Esophagus squamous epithelium (tissue), 5 donors: ENCODE measurements at places on chromosomes 3 and 15.

GRCh38 chr15:69497076-69497475 is 44.5 kb downstream of the RPLP1 start:
- DNase-seq, result no peak
- no peaks in the 10 kb centered on the region for H3K4me1 ChIP-seq
- no peak overlapping the region for H3K4me3 ChIP-seq
- H3K27me3 ChIP-seq, result peaks cover 40% of the 10 kb centered on the region

DNA sequence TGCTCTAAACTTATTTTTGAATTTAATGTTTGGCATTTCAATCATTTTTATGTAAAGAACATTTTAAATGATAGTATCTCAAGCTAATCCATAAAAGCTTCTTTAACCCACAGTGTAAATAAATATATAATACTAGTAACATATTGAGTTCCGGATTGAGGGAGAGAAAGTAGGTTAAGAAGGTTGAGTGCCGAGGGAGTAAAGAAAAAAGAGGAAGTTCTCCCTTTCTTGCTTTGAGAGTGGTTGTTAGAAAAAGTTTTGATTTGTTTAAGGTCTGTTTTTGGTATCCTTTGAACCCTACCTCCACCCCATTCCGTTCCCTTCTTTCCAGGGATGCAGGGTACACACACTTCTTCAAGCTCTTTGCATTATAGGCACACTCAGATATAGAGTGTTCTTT is 130.8 kb downstream of the VPS8 start:
- no peak overlapping the region for H3K4me3 ChIP-seq
- DNase-seq, result no peak
- no peaks in the 10 kb centered on the region for H3K27me3 ChIP-seq
- H3K27ac ChIP-seq, result no peak overlapping the region

- no peak for DNase-seq
- no peak overlapping the region for H3K4me3 ChIP-seq
- no peaks in the 10 kb centered on the region for H3K4me1 ChIP-seq
- H3K36me3 ChIP-seq, result no peaks in the 10 kb centered on the region
Measured at GRCh38 chr15:90750186-90750585, 33.0 kb downstream of the BLM start.

DNA sequence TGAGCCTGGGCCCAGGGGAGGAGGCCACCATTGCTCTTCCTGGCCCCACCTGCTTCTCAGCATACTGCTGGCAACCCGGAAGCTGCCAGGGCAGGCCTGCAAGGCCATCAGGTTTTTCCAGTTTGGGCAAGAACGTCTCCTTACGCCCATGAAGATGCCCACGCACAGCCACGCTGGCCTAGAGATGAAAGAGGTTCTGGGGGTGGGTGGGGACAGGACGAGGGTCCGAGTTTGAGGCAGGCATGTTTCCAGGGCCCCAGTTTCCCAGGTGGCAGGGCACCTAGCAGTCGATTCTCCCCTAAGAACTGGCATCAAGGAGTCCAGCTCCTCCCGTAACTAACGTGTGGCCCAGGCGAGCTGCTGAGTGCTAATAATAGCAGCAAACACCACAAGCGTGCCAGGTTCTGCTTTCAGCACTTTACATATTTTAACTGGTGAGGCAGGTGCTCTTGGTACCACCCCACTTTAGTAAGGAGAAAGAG is 45.8 kb downstream of the ZNF710 start:
- peak overlapping the region; percentile 91 for H3K27ac ChIP-seq
- peaks cover 22% of the 10 kb centered on the region for H3K4me1 ChIP-seq
- H3K27me3 ChIP-seq, result no peaks in the 10 kb centered on the region
- H3K36me3 ChIP-seq, result no peaks in the 10 kb centered on the region

GRCh38 chr3:20307383-20307782 is 121.4 kb upstream of the SGO1 start:
- DNase-seq, result no peak
- no peaks in the 10 kb centered on the region for H3K36me3 ChIP-seq
- no peak overlapping the region for H3K4me3 ChIP-seq
- H3K27ac ChIP-seq, result no peak overlapping the region

DNA sequence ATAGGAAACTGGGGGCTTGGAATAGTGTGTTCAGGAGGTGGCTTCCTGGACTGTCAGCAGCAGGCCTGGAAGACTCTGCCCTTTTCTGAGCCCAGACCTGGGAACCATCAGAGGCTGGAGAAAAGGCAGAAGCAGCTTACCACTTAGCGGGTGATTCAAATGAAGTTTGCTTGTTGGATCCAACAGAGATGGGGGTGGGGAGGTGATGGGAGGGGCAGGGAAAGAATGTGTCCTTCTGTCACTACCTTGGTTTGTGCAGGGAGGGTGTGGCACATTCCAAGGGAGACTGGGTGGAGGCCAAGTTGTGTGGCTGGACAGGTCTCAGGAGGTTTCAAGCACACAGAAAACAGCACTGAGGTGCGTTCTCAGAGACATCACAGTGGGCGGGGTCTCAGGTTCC is 58.8 kb downstream of the TRAK1 start:
- no peak for DNase-seq
- H3K36me3 ChIP-seq, result no peaks in the 10 kb centered on the region
- peak overlapping the region; percentile 68 for H3K27ac ChIP-seq
- H3K4me1 ChIP-seq, result peaks cover 14% of the 10 kb centered on the region
- H3K27me3 ChIP-seq, result no peaks in the 10 kb centered on the region

GRCh38 chr15:39583596-39584265 is 2.9 kb downstream of the THBS1 start:
- peaks cover 8% of the 10 kb centered on the region for H3K27me3 ChIP-seq
- no peak for DNase-seq
- peaks cover 66% of the 10 kb centered on the region for H3K36me3 ChIP-seq
- H3K4me1 ChIP-seq, result peaks cover 100% of the 10 kb centered on the region

GRCh38 chr3:25540273-25540672 is 112.2 kb downstream of the RARB start:
- no peak for DNase-seq
- H3K27me3 ChIP-seq, result no peaks in the 10 kb centered on the region
- no peaks in the 10 kb centered on the region for H3K4me1 ChIP-seq
- no peak overlapping the region for H3K4me3 ChIP-seq
- H3K36me3 ChIP-seq, result no peaks in the 10 kb centered on the region
- no peak overlapping the region for H3K27ac ChIP-seq

DNA sequence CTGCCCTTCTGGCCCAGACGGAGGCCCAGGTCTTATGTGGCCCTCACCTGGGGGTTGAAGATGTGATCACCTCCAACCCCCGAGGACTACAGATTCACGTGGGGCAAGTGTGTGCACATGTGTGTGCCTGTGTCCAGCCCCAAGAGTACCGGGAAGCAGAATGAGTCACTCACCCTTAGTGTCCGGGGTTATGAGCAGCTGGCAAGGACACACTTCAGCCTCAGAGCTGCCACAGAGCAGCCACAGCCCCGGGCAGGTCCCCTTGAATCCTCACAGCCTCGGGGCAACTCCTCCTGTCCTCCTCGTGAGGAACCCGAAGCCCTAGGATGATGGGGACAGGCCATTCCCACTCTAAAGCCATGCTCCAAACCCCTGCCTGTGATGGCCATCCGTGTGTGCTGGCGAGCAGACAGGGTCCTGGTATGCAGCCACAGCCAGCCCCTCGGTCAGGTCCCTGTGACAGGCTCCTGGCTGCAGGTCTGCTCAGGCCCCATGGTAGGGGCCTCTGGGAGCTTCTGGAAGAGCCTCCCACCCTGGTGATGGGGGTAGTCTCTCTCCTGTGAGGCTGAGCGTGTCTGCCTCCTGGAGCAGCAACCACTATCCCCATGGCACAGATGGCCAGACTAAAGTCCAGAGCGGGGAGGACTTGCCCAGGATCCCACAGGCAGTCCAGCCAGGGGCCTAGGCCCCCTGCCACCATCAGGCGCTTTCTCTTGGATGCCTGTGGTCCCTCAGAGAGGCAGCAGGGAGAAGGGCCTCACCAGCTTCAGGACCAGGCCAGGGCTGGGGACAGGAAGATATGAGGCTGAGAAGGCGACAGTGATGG is 852 bp downstream of the STAB1 start:
- H3K36me3 ChIP-seq, result peaks cover 22% of the 10 kb centered on the region
- DNase-seq, result no peak
- no peak overlapping the region for H3K4me3 ChIP-seq
- peaks cover 10% of the 10 kb centered on the region for H3K4me1 ChIP-seq
- peak overlapping the region; percentile 45 for H3K27ac ChIP-seq

GRCh38 chr15:59636184-59636583 is 21.1 kb downstream of the GTF2A2 start:
- H3K4me1 ChIP-seq, result no peaks in the 10 kb centered on the region
- no peaks in the 10 kb centered on the region for H3K27me3 ChIP-seq
- H3K27ac ChIP-seq, result no peak overlapping the region

DNA sequence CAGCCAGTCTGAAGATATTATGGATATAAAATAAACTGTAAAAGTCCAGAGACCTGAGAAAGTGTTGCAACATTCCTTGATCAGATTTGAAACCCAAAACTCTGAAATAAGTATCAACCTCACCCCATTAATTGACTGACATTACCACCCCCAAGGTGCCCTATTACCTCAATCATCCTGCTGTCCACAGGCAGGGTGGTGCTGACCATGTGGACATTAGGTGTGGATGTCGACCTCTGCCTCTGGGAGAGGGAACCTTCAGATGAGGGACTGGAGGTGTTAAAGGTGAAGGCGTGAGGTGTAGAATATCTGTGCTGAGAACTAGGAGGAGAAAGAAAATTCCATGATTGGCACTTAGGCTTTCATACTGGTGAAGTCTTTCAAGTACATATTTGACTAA is 47.1 kb downstream of the MKRN2 start:
- peaks cover 4% of the 10 kb centered on the region for H3K4me1 ChIP-seq
- no peak overlapping the region for H3K27ac ChIP-seq
- no peaks in the 10 kb centered on the region for H3K27me3 ChIP-seq
- H3K36me3 ChIP-seq, result peaks cover 13% of the 10 kb centered on the region
- DNase-seq, result no peak

DNA sequence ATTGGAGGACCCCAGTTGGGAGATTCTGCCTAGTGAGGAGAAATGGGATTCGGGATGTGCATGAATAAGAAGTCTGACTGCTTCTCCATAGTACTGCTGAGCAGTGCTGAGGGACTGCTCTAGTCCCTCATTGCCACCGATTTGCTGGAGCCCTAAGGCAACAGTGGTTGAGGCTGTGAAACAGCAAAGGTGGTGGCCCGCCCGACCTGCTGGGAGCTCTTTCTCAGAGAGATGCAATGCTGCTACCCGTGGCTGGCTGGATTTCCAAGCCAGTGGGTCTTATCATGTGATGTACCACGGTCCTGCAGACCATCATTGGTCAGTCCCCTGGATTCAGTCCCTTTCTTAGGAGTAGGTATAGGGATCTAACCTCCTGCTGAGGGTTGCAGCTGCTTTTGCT is 42.6 kb upstream of the GCSAM start:
- H3K27ac ChIP-seq, result no peak overlapping the region
- H3K36me3 ChIP-seq, result no peaks in the 10 kb centered on the region
- H3K4me3 ChIP-seq, result no peak overlapping the region
- no peak for DNase-seq
- H3K27me3 ChIP-seq, result no peaks in the 10 kb centered on the region

- H3K4me3 ChIP-seq, result no peak overlapping the region
- peaks cover 12% of the 10 kb centered on the region for H3K4me1 ChIP-seq
- H3K27ac ChIP-seq, result no peak overlapping the region
- peaks cover 30% of the 10 kb centered on the region for H3K27me3 ChIP-seq
- no peak for DNase-seq
- H3K36me3 ChIP-seq, result no peaks in the 10 kb centered on the region
Measured at GRCh38 chr15:89416339-89417183, 79.8 kb downstream of the RHCG start.

DNA sequence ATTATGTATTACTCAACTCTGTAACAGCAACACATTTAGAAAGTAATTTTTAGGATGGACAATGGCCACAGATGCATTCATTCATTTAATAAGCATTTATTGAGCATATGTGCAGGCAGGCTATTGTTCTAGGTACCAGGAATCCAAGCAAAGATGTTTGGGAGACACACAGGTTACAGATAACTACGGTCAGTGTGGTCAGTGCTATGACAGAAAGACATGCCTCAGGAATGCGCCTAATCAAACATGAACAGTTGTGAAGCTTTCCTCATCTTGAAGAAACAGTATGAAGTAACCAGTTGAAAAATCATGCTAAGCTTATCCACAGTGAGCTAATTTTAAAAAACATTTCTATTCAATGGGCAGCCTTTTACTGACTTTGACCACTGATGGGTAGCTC is 155.4 kb upstream of the CCDC54 start:
- no peaks in the 10 kb centered on the region for H3K27me3 ChIP-seq
- no peaks in the 10 kb centered on the region for H3K36me3 ChIP-seq
- no peak overlapping the region for H3K4me3 ChIP-seq
- H3K27ac ChIP-seq, result no peak overlapping the region

DNA sequence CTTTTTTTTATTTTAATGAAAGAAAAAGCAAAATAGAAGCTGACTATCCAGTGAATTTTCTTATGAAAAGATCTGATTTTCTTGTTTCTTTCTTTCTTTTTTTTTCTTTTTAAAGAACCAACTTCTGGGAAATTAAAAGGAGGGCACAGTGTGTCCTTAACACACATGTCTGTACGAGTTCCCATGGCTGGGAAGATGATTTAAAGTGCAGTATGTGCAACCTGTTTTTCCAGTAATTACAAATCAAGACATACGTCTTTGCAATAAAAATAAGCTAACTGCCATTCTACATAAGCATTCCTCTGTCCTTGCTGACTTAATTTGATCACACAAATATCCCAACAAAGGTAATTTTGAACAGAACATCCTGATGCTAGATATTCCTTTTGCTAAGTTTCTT is 416.1 kb downstream of the ROBO1 start:
- no peak overlapping the region for H3K27ac ChIP-seq
- no peak for DNase-seq
- H3K4me3 ChIP-seq, result no peak overlapping the region

DNA sequence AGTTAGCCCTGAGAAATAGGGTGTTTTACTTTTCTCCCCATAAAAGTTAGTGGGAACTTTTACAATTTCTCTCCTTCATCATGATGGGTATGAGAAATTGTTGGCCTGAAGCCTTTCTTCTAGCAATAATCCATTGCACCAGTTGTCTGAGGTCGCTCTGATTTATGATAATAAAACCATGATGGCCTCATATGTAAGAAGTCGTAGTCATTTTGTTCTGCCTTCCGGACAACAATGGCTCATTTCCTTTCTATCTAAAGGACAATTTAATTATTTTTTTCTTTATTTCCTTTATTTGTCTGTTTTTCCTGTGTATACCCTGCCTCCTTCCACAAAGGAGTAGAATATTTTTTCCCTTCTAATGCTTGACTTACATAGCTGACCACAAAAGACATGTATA is 31.6 kb upstream of the GNB4 start:
- H3K36me3 ChIP-seq, result no peaks in the 10 kb centered on the region
- no peaks in the 10 kb centered on the region for H3K4me1 ChIP-seq
- H3K27me3 ChIP-seq, result no peaks in the 10 kb centered on the region
- H3K4me3 ChIP-seq, result no peak overlapping the region

GRCh38 chr3:25362118-25362517 is 65.9 kb upstream of the RARB start:
- H3K36me3 ChIP-seq, result no peaks in the 10 kb centered on the region
- H3K4me1 ChIP-seq, result no peaks in the 10 kb centered on the region
- no peak overlapping the region for H3K27ac ChIP-seq
- no peaks in the 10 kb centered on the region for H3K27me3 ChIP-seq

DNA sequence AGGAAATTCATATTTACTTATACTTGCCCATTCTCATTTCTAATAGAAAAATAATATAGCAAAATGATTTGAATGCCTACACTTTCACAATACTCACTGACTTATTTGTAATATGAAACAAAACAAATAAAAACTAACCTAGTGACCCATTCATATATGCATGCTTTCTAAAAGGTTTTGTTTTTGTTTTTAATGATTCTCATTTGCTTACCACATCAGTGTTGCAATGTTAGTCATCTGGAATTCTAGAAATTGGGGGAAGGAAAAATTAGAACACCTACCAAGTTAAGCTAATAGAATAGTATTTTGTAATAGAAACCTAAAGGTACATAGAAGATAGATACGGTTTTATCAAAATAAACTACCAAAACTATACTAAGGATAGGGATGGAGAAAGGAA is 214.1 kb upstream of the CNTN6 start:
- H3K4me1 ChIP-seq, result no peaks in the 10 kb centered on the region
- H3K36me3 ChIP-seq, result no peaks in the 10 kb centered on the region
- H3K4me3 ChIP-seq, result no peak overlapping the region
- DNase-seq, result no peak
